ENCODE measurements at places on chromosomes 16 and 17. TPM values are rescaled to one million over a fixed set of nuclear protein-coding genes. Genes with fewer than 3 reads are reported as not detected.

DNA sequence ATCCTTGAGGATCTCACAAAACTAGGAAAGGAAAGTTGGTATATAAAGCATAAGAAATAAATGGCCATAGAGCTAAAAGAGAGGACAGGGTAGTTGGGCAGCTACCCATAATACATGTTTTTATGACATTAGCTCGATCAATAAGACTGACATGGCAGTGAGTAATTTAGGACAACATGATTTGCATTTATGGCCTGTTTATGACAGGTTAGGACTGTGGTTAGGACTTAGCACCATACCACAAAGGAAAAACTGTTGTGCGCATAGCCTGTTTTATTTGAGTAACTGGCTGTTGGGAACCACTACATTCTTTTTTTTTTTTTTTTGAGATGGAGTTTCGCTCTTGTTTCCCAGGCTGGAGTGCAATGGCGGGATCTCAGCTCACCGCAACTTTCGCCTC lies 18.0 kb upstream of the TRIM37 start:
- no peak for DNase-seq

Gene GCGR
- total RNA-seq = 0.63 TPM

GRCh38 chr16:27232061-27232900 lies 29.0 kb downstream of the KDM8 start:
- DNase-seq = peak; percentile 68

DNA sequence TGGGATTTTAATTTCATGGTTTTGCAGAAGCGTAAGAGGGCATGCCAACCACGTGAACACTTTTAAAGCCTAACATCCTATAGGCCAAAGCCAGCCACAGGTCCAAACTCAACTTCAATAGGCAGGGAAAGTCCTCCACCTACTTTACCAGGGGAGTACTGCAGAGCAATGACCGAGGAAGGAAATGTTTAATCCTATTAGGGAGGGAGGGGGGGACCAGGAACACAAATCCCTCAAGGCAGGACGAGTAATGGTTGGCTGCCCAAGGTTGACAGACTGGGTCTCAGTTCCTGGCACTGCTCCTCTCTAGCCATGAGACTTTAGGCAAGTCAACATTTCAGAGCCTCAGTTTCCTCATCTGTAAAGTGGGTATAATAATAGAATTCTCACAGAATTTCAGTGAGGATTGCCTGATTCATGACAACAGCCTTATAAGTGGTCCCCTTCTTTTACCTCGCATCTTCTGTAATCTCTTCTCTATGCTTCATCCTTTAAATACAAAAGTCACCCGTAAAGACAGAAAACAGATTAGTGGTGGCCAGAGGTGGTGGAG lies 315.8 kb downstream of the HAPSTR1 start:
- DNase-seq = no peak

DNA sequence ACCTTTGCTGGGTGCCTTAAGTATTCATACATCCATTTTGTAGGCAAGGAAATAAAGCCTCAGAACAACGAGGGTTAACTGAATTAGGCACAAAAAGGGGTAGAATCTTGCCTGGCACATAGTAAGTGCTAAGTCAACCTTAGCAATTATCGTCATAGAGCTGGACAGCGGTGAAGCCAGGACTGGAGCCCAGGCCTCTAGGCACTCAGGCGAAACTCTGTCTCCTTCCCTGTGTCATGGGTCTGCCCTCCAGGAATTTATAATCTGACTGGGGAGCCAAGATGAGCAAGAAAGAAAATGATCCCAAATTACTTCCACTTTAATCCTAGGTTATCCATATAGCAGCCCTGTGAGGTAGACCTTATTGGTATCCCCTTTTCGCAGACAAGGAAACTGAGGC lies 61.4 kb downstream of the KATNIP start:
- no peak for DNase-seq

DNA sequence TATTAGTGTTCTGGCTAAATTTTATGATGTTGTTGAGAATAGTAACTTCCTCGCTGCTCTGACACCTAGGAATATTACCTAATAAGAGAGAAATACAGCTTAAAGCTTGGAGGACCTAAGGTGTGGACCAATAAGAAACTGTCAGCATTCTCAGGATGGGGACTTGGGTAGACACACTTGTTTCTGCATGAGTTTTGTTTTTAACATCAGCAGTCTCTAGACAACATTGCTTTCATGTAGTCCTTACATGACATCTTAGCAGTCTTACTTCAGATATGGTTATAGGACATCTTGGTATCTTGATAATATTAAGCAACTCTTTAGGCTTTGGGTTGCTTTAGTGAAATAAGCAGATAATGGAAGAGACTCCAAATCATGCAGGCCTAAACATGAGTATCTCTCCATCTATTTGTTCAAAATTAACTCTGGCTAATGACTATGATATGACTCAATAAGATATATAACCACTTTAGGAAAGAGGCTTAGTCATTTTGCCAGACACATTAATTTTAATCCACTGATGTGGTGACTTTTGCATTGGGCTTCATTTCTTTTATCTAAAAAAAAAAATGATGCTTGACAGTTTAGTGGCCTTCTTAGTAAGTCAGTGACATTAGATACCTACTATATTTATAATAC lies 84.5 kb downstream of the WNT3 start:
- DNase-seq = no peak

GRCh38 chr17:78268951-78269905 lies 37.8 kb downstream of the TMEM235 start:
- DNase-seq = no peak

DNA sequence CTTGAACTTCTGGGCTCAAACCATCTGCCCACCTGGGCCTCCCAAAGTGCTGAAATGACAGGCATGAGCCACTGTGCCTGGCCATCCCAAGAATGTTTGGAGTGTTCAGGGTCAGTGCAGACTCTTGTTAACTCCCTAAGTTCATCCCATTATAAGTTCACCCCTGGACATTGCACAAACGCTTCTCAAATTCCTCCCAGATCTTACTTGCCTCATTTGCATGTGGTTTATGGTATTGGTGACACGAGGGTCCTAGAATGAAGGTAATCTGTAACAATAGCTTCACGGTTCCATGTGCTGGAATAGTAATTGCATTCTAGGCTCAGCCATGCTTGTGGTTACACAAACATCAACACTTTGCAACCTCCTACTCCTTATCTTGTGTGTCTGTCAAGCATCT lies 5.0 kb upstream of the CCDC42 start:
- no peak for DNase-seq

Gene GDPD1
- total RNA-seq = 1.5 TPM

DNA sequence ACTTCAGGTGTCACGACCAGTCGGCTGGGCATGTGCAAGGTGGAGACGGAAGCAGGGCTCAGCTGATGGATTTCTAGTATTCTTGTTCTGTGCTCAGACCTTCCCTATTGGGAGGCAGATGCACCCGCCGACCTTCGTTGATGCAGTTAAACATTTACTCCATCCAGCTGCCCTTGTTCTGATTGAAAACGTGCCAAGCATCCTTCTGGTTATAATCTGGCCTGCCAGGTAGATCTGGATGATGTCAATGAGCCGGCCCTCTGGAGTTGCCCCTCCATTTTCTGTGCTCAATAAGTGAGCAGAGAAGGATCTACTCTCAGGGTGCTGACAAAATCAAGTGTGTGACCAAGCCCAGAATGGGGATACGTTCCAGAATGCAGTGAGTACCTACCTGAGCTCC lies 38.3 kb downstream of the CCDC182 start:
- no peak for DNase-seq

GRCh38 chr16:14113344-14113743 lies 42.2 kb downstream of the MRTFB start:
- DNase-seq = no peak

GRCh38 chr17:80999536-81000333 lies 8.1 kb downstream of the CHMP6 start:
- no peak for DNase-seq

- DNase-seq = no peak
Observed at GRCh38 chr16:13795131-13795530, 124.8 kb upstream of the ERCC4 start.

GRCh38 chr17:31674717-31675349 lies 184.2 kb downstream of the COPRS start:
- no peak for DNase-seq

DNA sequence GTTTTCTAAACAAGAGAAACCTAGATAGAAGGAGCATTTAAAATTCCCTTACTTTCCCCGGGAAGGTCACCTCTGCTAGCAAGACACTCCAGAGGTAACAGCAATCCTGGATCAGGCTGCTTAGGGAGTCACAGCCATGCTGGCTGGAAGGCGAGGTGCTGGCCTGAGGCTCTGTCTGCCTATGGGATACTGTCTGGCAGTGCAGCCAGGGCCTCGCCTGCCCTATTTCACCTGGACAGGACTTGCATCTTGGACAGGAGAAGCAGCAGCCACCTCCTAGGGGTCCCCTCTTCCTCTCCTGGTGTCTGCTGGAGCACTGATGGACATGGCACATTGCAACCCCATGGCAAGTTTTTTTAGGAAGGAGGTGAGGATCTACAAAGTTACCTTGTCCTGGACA lies 15.1 kb downstream of the FA2H start:
- DNase-seq = no peak

Gene FOXN1
- not detected for total RNA-seq

GRCh38 chr17:8698162-8698971 lies 46.3 kb downstream of the CCDC42 start:
- peak; percentile 92 for DNase-seq

GRCh38 chr17:27569257-27569722 lies 61.7 kb upstream of the LGALS9 start:
- DNase-seq = no peak

- peak; percentile 93 for DNase-seq
Observed at GRCh38 chr16:50152807-50153595, at the start of gene TENT4B. TSS of gene TENT4B (plus strand) at chr16:50153306. CDS start at chr16:50153622, 316 bp downstream.

GRCh38 chr17:83202002-83203000 lies 122.9 kb downstream of the METRNL start:
- DNase-seq = peak; percentile 76

Gene ABCA3
- total RNA-seq = 11.7 TPM

GRCh38 chr16:68231384-68232136 lies 4.4 kb downstream of the ESRP2 start:
- DNase-seq = peak; percentile 42

DNA sequence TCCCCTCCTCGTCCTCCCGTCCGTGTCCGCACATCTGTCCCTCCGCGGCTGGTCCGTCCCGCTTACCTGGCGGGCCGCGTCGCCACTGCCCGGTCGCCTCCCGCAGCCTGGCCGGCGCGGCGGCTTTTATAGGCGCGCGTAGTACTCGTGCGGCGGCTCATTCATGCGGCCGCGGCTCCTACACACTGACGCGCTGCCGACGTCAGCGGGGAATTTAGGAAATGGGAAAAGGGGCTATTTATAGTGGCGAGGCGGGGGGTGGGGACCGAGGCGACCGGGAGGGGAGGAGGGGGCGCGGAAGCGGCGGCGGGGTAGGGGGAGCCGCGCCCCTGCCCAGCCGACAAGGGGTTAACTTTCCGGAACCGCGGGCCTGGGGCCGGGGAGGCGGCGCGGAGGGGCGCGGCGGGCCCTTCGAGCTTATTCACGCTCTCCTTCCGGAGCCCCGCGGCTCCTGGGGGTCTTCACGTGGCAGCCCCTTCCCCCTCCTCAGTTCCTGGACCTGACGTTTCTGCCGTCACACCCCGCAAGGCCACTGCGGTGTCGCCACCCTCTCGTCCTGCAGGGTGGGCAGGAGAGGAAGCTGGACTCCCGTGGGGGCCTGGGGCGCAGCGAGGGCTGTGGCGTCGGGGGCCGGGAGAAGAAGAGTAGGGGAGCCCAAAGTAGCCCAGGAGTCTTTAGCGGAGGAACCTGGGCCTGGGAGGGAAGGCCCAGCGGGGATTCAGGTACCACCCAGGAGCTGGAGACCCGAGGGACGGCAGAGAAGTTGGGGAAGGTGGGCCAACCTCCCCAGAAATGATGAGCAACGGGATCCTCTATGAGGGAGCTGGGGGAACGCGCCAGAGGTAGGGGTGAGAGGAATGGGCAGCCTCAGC lies 3.6 kb upstream of the HIC1 start:
- DNase-seq = no peak

- peak; percentile 50 for DNase-seq
Observed at GRCh38 chr17:44829523-44830358, at the start of gene GJC1. TSS of gene GJC1 (minus strand) at chr17:44830287. CDS start at chr17:44805817, 24,470 bp downstream.

Gene OR2C1
- not detected for total RNA-seq

GRCh38 chr16:2473446-2473926 lies 1.4 kb upstream of the TBC1D24 start:
- no peak for DNase-seq

Gene GPR142
- not detected for total RNA-seq

DNA sequence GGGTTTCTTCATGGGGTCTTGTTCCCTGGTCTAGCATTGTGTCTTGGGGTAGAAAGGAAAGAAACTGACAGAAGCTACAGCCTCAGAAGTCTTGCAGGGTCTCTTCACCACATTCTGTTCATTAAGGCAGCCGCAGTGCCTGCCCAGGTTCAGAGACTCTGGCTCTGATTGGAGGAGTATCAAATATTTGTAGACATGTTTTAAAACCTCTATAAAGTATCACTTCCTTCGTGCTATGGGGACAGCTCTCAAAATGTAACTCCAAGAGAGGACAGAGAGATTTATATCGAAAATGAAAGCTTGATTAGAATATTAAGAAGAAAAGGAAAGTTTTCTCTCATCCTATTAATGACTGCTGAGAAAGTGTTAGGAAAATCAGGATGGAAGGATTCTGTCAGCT lies 107.0 kb upstream of the CACNG3 start:
- no peak for DNase-seq

Gene CEP112
- total RNA-seq = 47.5 TPM

Gene KRTAP4-5
- total RNA-seq = not detected

Gene PTGES3L
- total RNA-seq = 2.5 TPM

DNA sequence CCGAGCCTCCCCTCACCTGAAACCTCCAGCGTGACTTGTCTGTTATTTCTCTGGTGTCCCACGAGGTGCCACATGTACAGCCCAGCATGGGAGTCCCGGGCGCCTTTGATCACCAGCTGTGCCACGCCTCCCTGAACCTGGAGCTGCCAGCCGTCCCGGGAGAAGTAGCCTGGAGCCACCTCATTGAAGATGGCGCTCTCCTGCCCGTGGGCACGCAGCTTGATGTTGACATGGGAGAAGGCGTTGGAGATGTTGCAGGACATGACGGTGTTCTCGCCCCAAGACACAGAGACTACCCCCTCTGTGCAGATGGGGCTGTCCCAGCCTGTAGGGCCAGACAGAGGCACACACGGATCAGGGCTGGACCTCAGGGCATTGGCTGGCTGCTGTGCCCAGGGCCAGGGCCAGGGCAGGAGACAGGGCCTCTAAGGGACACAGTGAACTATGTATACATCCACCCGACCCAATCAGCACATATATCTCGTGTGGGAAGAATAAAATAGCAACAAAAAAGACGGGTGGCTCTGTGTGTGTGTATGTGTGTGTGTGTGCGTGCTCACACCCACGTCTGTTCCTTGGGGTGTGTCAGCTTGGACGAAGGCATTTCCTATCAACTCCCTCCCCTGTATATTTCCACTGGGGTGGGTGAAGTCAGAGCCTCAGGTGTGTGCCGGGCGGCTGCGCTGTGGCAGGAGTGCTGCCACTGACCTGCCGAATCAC lies 7.3 kb upstream of the CD7 start:
- no peak for DNase-seq

DNA sequence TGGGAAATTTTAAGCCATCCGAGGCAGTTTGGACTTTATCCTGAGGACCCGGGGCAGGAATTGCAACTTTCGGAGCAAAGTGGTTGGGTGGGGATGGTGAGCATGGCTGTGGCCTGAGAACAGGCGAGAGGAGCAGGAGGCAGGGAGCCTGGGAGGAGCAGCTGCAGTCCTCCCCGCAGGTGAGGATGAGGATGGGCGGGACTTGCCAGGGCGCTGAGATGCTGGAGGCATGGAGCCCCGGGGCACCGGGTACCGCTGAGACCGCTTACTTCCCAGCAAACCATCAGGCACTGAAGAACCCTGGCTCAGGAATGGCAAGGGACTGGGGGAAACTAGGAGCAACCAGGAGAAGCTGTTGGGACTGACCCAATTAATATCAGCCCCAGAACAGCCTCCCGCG lies 210.8 kb downstream of the GSG1L start:
- DNase-seq = no peak

Measured in aorta (tissue), 5 donors.